ENCODE measurements at places on chromosomes 2 and 18.

DNA sequence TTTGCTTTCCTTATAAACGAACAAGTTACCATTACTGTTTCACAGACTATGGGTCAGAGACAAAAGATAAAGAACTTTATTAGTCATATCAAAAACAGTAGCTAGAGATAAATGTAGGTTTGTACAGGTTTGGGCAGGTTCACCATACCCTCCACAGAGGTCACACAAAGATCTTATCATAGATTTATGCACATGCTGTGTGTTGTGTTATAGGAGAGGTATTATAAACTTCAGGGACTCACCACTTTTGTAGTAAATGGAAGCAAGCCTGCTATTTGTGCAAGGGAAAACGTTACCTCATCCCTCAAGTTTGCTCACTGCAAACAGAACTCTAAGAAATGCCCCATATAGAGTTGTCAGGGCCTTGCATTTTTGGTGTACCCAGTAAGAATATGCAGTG, 584.5 kb upstream of the LRRTM1 start:
- no peak for DNase-seq

- DNase-seq, result no peak
Measured at GRCh38 chr18:71471963-71472725, 1072.0 kb downstream of the CBLN2 start.

DNA sequence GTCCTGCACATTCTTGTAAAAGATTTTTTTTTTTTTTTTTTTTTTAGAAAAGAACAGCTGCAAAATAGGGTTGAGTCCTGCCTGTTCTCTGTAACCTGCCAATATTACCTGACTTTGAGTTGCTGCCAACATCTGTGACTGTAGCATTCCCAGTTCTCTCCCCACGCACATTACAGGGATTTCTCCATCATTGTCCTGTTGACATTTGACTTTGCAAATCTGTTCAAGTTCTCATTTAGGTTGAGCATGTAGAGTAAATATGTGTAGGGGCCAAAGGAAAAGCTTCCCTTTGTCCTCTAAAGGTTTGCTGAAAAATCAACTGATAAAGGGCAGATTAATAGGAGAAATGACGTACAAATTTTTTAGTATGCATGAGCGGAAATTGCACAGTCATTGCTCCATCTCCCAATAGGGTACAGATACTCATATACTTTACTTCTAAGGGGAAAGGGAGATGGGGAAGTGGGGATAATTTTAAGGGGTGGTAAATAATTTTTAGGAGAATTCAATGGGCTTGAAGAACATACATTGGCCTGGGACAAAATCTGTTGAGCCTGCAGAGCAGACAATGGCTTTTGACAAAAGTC, 385.5 kb downstream of the PIK3C3 start:
- no peak for DNase-seq

GRCh38 chr18:28594034-28594433, 417.1 kb upstream of the CDH2 start:
- DNase-seq, result no peak

- DNase-seq, result no peak
Measured at GRCh38 chr18:64409511-64409910, 260.6 kb upstream of the LINC00305 start.

DNA sequence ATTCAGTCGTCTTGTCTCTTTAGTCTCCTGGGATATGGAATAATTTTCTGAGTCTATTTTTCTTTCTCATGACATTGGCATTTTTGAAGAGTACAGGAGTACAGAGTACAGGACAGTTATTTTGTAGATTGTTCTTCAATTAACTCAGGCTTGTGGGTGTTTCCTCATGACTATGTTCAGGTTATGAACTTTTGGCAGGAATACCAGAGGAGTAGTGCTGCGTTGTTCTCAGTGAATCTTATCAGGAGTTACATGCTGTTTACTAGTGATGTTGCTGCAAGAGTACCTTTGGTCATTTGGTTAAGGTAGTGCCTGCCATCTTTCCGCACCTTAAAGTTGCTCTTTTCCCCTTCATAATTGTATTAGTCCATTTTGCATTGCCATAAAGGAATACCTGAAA, 41.3 kb upstream of the AGFG1 start:
- no peak for DNase-seq

- DNase-seq, result no peak
Measured at GRCh38 chr2:241869087-241869961, at the start of gene RTP5. Gene RTP5 (plus strand): TSS chr2:241869729. CDS start chr2:241869757, 28 bp downstream.

DNA sequence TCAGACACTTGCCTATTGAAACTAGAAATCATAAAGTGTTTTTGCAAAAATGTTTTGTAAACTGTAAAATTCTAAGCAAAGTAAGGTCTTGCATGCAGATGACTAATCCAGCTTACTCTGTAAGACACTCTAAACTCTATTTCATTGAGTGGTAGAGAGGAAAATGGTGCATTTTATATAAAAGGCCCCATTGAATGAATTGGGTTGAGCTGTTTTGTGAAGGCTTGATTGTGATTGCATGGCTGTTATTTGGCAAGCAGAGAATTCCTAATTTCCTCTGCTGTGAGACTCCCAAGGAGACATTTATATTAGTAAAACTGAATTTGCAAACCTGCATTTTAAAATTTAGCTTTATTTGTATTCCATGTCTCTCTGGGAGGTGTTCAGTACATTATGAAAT, 234.5 kb downstream of the PARD3B start:
- no peak for DNase-seq

DNA sequence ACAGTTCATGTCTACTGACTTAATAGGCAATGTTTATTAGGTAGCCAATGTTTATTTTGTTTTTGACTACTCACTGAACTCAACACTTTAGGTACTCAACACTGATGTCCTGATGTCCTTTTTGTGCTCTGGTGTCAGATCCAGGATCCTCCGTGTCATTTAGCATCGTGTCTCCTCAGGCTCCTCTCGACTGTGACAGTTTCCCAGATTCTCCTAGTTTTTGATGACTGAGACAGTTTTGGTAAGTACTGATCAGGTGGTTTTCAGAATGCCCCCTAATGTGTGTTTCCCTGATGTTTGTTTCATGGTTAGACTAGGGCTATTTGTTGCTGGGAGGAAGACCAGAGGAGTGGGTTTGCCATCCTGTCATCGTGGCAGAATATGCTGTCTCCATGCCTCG, 719.7 kb upstream of the SOX11 start:
- no peak for DNase-seq

DNA sequence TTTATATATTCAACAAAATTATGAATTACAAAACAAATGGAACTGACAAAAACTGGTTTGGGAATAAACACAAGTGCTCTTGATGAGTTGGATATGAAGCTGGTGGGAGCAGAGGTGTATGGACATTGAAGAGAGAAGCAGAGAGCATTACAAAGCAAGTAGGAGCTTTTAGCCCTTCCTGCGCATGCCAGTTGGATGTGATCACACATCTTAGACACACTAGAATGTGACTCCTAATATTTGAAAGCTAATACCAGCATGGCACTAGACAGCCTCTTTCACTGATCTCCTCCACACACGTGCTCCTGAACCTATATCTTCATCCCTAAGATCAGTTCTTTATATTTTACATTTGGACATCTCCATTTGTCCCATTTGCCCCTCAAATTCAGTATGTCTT, 298.1 kb downstream of the MTX2 start:
- DNase-seq, result no peak

GRCh38 chr2:227106845-227107759, 56.9 kb downstream of the COL4A4 start:
- DNase-seq, result peak; percentile 62

GRCh38 chr18:54671291-54671881, 80.3 kb downstream of the DYNAP start:
- no peak for DNase-seq

GRCh38 chr2:72212486-72212855, 64.8 kb upstream of the CYP26B1 start:
- no peak for DNase-seq

DNA sequence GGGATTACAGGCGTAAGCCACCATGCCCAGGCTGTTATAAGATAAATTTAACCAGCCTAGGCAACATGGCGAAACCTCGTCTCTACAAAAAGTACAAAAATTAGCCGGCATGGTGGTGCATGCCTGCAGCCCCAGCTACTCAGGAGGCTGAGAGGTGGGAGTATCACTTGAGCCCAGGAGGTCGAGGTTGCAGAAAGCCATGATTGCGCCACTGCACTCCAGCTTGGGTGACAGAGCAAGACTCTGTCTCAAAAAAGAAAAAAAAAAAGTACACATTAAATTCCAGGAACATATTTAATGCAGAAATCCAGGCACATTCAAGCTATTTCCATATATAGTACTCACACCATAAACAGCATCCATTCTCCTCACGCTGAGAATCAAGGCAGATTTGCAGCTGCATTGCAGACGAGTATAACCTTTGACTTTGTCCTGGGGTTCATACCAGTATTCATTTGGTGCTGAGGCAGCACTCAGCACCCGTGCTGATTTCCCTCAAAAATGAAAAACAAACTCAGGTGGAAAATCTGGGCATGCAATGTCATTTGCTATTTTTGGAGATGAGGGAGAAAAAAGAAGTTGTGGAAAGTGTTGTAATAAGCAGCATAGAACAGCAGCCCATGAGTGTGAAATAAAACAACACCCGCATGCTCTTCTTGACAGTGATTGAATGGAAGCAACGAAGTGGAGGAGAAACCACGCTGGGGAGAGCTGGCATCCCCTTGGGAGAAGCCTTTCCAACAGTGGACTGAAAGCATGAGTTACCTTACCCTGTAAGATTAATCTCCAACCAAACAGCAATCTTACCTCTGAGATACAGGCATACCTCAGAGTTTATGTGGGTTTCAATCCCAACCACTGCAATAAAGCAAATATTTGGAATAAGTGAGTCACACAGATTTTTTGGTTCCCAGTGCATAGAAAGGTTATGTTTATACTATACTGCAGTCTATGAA, 46.8 kb upstream of the ANXA4 start:
- no peak for DNase-seq

DNA sequence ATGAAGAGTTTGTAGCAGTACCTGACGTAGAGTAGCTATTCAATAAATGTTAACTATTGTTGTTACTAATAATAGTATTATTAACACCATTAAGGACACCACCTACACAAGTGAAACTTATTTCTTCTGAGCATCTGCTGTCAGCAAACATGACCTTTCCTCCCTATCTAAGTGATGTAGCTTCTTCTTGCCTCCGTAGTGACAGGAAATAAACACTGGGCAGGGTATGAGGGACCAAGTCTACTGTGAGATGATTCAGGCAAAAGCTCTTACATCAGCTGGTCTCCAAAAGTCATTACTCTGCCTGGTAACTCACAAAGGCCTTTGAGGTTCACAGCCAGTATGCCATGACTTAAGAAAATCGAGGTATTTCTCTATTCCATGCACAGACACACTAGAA, 750.5 kb downstream of the CPS1 start:
- DNase-seq, result no peak

GRCh38 chr2:43941966-43942365, 53.8 kb downstream of the LRPPRC start:
- no peak for DNase-seq

- no peak for DNase-seq
Measured at GRCh38 chr2:160697817-160698216, 204.2 kb upstream of the RBMS1 start.

GRCh38 chr2:222943820-222944219, 83.0 kb downstream of the ACSL3 start:
- no peak for DNase-seq
